ENCODE measurements at places on chromosomes 7 and 10.
A peak's percentile ranks its signal among the peaks of the same experiment; 100 is the strongest.

DNA sequence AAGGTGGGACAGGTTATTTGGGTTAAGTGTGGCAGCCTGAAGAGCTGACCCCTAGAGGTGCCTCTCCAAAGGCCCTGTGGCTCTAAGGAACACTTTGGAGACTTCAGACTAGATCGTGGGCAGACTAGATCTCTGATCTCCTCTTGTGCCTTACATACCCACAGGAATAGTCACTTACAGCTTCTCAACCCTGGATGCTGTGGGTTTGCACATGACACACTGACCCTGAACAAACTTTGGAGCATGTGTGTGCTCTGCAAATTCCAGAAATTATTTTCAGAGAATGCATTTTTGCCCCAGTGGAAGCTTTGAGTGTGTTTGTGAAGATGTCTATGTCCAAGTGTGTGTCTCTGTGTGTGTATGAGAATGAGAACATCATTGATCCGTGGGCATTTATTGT is 119.6 kb downstream of the EMX2 start:
- DNase-seq = no peak

DNA sequence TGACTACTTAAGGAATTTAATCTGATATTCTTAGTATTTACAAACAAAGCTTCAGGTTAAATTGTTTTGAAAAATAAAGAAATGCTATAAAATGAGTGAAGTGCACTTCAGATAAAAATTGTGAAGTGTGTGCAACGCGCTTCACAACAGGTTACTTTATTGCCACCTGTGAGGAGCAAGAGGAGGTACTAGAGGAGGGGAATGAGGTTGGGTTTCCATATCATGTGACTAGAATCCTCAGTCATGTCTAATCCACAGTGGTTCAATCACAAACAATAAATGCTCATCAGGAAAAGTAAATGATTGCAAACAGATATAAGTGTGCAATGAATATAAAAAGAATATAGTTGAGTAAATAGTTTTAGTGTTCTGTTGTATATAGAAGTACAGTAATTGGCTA is 34.5 kb upstream of the CD36 start:
- no peak for DNase-seq

DNA sequence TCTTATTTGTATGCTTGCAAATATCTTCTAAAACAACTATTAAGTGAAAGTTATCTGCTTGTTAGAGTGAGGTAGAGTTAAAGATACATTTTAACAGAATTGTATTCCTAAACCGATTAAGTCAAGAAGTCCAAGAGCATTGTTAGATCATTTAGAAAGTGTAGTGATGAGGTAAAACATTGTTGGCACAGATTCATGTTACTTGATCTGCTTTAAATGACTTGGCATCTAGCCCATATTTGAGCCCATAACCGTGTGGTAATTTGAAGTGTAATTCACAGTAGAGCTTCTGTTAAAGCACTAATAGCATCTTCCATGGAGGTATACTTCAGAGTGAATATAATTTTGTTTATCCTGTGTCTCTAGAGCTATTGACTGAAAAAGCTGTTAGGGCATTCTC is 62.1 kb downstream of the PTEN start:
- DNase-seq = no peak

- no peak for DNase-seq
Observed at GRCh38 chr7:33286501-33286900, 157.1 kb downstream of the BBS9 start.

GRCh38 chr7:108308276-108308675 is 148.0 kb downstream of the NRCAM start:
- no peak for DNase-seq

DNA sequence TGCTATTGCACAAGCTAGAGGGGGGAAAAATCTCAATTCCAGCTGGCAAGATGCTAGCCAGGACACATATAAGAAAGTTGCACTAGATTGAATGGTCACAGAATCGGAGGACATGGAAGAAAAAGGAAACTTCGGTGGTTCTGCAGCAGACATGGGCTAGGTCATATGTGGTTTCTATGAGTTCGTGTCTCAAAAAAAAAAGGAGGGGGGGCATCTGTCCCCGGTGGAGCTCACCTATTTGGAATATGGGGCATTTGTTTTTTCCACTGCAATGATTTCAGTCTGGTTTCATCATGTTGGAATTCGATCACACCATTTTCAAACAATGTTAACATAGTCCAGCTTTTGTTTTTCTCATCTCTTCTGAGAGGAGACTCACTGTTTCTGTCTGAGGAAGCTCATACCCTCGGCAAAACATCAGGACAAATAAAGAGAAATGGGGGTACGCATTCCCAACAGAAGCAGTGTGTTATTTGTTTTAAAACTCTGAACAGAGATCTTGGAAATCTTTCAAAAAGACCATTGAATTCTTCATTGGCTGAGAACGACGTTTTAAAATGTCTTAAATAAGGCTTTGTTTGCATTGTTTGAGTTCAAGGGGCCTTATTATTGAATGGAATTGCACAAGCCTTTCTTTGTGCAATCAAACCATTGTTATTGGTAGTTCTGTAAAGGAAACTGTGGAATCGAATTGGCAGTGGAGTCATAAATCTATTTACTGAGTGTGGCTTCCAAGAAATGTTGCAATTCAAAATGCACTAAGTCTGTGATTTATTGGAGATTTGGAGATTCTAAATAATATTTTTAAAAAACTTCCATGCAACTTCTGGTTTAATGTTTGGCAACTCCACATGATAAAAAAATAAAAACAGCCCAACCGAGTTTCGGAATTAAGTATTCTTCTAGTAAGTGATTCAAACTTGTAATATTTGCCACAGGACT is 173.2 kb downstream of the RTKN2 start:
- peak; percentile 18 for DNase-seq

GRCh38 chr7:108294595-108294994 is 161.6 kb downstream of the NRCAM start:
- DNase-seq = no peak

DNA sequence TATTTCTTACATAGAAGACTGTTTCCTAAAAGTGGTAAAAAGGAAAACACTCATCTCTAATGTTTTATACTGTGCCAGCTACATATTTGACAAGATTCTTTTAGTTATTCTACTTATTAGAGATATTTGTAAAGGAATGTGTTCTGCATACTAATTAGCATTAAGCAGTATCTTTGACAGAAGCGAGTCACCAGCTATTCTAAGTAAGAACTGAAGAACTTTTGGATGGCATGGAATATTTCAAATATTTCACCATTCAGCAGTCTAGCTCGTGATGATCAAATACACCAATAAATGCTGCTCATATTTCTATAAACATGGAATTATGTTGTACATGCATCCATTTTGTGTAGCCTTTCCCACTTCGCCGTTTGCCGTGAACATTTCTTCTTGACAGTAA is 241.6 kb upstream of the TCF7L2 start:
- DNase-seq = no peak

DNA sequence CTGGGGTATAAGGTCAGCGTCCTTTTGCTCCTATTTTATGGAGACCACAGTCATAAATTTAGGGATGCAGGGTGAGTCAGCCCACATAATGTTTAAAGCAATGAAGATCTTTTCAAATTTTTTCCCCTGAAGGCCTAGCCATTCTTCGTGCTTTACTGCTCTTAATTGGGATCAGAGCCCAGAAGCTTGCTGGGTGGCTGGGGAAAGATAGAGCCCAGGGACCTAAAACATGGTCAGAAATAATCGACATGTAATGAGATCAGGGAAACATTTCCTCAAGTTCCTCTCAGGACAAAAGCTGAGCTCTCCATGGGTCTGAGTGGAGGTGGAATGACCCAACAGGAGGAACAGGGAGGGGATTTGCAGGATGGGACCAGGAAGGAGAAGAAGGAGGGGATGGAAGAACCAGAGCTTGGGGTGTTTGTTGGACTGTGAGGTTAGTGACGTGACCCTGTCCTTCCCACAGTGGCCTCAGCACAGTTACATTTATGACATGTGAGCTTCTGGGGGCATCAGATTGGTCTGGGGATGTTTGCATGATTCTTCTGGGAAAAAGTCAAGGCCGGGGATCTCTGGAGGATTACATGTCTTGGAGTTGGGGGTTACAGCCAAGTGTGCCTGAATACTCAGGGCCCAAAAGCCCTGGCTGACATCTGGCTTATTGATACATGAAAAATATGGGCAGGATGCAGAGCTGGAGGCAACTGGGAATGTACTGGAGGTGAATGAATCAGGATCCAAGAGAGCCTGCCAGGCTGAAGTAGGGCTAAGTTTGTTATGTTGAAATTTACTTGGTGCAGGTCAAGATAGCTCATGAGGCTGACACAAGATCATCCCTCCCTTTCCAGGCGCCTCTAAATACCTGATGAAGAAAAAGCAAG is 477.9 kb downstream of the RPS24 start:
- DNase-seq = no peak

GRCh38 chr10:132273304-132273944 is 34.3 kb downstream of the STK32C start:
- DNase-seq = no peak

- DNase-seq = no peak
Observed at GRCh38 chr7:158725506-158725800, 20.8 kb upstream of the NCAPG2 start.

DNA sequence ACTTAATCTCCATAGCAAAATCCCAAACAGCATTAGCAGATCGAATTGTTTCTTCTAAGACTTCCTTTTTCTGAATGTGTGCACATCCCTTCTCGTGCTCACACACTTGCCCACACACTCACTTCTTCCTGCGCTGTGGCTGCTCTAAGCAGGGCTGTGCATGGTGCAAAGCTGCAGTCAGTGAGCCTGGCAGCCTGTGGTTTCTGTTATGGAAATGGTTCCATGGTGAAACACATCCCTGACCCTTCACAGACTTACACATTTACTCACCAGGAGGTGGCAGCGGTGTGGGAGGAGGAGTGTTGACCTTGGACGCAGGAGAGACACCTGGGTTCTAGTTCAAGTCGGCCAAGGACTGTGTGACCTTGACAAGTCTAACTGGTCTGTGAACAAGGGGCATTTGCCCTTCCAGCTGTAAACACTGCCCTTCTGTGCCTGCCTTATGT is 24.9 kb downstream of the MTURN start:
- peak; percentile 49 for DNase-seq

- peak; percentile 32 for DNase-seq
Observed at GRCh38 chr7:93337052-93337451, 104.9 kb downstream of the VPS50 start.

DNA sequence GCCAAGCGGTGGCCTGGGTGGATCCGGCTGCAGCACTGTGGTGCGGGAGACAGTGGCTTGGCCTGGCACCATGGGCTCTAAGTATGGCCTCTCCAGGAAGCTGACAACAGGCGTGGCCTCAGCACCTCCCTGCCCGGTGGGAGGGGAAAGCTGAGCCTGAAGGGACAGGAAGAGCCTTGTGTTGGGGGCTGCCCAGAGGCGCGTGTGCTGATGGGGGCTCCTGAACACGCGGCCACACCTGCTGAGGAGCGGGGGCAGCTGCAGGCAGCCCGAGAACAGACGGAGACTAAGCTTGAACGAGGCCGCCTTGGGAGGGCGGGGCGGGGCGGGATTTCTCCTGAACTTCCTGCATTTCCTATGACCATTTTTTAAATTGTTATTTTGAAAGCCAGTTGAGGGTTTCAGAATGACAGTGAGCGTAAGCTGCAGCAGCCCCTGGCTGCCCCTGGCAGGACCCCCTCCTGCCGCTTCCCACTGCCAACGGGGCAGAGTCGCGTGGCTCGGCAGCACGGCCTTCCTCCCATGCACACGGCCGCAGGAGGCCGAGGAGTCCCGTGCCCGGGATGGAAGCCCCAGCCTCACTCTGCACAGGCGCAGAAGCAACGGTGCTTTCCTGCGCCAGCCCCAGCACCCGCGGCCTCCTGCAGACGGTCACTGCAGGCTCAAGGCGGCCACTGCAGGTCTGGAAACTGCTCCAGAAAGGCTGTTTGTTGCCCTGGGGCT is 43.2 kb downstream of the DPYSL4 start:
- DNase-seq = no peak

DNA sequence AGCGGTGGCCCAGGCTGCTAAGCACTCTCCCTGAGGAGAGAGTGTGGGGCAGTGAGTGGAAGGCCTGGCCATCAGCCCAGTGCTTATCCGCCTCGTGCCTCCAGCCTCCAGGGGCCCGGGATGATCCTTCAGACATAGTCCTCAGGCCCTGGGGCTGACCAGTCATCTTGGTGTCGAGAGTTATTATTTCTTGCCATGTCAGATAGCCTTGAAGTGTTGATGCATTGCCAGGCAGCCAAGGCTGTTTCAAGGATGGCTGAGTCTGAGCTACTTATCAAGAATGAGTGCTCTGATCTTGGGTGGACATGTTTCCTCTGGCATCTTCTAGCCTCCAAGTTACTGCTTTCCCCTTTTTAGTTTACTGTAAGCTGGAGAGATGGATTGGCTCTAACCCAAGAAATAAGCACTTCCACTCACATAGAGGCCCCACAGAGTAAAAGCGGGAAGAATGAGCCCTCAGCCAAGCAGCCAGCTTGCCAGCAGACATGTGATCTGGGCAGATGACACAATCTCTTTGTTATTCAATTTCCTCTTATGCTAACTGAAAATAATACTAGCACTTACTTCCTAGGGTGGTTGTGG is 136.5 kb upstream of the NAMPT start:
- no peak for DNase-seq

DNA sequence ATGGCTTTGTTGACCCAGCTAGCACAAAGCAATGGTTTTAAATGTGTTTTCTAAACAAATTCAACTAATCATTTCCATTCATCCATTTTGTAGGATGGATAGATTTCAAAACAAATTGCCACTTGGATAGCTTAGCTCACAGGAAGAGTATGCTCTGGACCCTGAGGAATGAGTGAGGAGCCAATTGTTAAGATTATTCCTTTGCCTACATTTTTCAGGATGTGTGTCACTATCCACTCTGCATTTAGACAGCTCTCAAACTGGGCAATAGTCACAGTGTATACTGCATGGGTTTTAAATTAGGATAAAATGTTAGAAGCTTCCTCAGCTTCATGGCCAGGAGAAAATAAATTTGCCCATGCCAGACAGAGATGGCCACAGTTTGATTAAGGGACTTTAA is 605.6 kb upstream of the TEX47 start:
- DNase-seq = peak; percentile 11

- DNase-seq = no peak
Observed at GRCh38 chr7:130429019-130429418, 11.8 kb downstream of the CEP41 start.

DNA sequence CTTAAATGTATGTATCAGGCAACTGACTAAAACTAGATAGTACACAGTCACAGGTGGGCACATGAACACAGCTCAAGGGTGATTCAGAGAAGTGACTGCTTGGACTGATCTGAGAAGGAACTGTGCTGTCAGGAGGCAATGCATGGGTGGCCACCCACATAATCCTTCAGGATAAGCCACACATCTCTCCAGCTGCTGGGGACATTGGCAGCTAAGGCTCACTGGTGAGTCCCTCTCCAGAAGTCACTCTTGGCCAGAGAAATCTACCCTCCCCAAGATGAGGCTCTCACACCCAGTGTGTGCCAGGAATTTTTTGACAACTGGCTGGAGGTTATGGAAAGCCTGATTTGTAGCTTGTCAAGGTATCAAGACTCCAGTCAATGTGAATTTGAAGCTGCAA is 302.4 kb upstream of the NEBL start:
- no peak for DNase-seq

- DNase-seq = no peak
Observed at GRCh38 chr10:117240621-117241529, at the start of gene SLC18A2. SLC18A2 (plus strand) TSS chr10:117241114; CDS start chr10:117241694, 580 bp downstream.

- DNase-seq = no peak
Observed at GRCh38 chr7:153382641-153383101, 623.1 kb downstream of the ACTR3B start.

Measured in mesendoderm (in vitro differentiated cells).